Caco-2 (cell line): ENCODE measurements at places on chromosomes 5 and 9. TPM values are rescaled to one million over a fixed set of nuclear protein-coding genes. Genes with fewer than 3 reads are reported as not detected.

DNA sequence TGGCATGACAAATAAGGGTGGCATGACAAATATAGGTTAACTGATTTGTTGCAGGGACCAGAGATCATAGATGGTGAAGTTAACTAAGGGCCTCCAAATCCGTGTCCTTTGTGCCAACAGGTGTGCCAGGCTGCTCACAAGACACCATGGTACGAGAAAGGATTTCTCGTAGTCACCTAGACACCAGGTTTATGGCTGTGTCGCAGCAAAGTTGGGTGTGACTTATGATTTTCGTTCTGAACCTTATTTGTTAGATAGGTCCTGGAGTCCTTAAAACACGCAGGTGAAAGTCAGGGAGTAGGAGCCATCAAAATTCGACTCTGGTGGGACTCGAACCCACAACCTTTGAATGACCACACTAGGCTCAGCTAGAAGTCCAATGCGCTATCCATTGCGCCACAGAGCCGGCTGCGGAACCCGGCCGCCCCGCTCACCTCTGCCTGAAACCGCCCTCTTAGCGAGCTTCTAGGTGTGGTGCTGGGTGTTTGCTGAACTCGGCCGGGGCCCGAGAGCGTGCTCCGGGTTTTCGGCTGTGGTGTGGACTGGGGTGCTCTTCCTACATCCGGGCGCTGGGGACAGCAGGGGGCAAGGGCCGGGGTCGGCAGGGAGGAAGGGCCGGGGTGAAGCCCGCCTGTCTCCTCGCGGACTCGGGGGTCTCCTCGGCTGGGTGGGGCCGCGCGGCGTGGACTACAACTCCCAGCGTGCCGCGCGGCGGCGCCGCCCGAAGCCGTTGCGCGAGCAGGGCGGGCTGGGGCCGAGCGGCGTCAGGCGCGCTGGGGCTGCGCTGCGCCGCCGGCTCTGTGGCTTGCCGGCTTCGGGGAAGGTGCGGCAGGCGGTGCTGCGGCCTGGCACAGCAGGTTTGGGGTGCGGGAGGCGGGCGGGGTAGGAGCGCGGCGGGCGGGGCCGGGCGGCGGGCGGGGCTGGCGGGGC, at the start of gene SLC27A4:
Gene SLC27A4 (plus strand): TSS at position 767 of the 930 bp plus-strand sequence. CDS start 2,606 bp downstream, outside the sequence.
- H3K4me3 ChIP-seq: peak within 1 kb of the TSS; percentile 91
- H3K27ac ChIP-seq: peak within 1 kb of the TSS; percentile 94
- no peaks in the 10 kb centered on the region for H3K36me3 ChIP-seq
- H3K4me1 ChIP-seq: no peaks in the 10 kb centered on the region
- DNase-seq: peak; percentile 92

DNA sequence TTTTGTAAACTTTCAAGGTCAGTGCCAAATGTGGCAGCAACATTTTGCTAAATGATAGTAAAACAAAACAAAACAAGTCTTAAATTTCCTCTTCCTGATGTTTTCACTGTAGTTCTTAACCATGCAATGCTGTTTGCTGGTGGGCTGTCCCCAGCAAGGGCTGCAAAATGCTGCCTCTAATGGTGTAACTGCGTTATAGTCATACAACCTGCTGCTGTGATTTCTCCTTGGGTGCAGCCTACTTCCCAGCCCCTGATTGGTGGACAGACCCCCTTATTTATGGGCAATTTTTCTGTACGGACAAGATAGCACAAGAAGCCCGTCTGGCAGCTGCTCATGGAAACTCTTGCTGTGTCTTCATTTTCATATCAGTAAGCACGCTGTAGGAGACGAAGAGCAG, 26.6 kb upstream of the PIP5K1B start:
- no peak overlapping the region for H3K4me3 ChIP-seq
- H3K27me3 ChIP-seq: no peaks in the 10 kb centered on the region
- no peaks in the 10 kb centered on the region for H3K36me3 ChIP-seq
- no peak for DNase-seq
- no peak overlapping the region for H3K27ac ChIP-seq
- no peaks in the 10 kb centered on the region for H3K4me1 ChIP-seq

- H3K36me3 ChIP-seq: no peaks in the 10 kb centered on the region
- DNase-seq: no peak
- no peak overlapping the region for H3K4me3 ChIP-seq
- H3K27ac ChIP-seq: no peak overlapping the region
These were observed 20.4 kb downstream of the PPP1R2B start for GRCh38 chr5:156870498-156870839.

DNA sequence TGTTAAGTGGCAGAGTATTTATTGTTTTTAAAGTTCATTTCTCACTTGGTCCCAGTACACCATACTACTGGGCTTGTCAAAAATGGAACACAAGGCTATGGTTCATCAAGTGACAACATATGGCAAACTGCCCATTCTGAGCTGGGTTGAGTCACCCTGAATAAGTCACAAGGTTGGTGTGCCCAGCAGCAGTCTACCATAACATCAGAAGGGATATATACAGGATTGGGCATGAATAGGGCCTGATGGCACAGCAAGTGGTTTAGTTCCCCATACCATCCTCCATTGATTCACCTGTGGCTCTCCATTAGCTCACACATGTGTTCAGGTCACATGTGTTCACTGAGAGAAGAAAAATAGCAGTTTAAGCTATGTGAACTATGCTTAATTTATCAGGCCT, 249.8 kb upstream of the PRDM9 start:
- H3K27me3 ChIP-seq: no peaks in the 10 kb centered on the region
- H3K27ac ChIP-seq: no peak overlapping the region
- no peak for DNase-seq
- no peaks in the 10 kb centered on the region for H3K4me1 ChIP-seq

- no peaks in the 10 kb centered on the region for H3K36me3 ChIP-seq
- no peak overlapping the region for H3K4me3 ChIP-seq
- no peak overlapping the region for H3K27ac ChIP-seq
- no peaks in the 10 kb centered on the region for H3K4me1 ChIP-seq
- no peak for DNase-seq
- no peaks in the 10 kb centered on the region for H3K27me3 ChIP-seq
These were observed 28.4 kb downstream of the SPZ1 start for GRCh38 chr5:80348171-80348570.

- H3K36me3 ChIP-seq: no peaks in the 10 kb centered on the region
- H3K4me3 ChIP-seq: no peak overlapping the region
- no peaks in the 10 kb centered on the region for H3K27me3 ChIP-seq
- H3K27ac ChIP-seq: peak overlapping the region; percentile 82
These were observed 34.1 kb upstream of the PLIN2 start for GRCh38 chr9:19161257-19162025.

GRCh38 chr5:40284863-40285262, 394.9 kb upstream of the PTGER4 start:
- H3K4me1 ChIP-seq: no peaks in the 10 kb centered on the region
- H3K27ac ChIP-seq: no peak overlapping the region
- no peaks in the 10 kb centered on the region for H3K27me3 ChIP-seq
- H3K36me3 ChIP-seq: no peaks in the 10 kb centered on the region
- no peak for DNase-seq

GRCh38 chr9:281741-282645, 67.3 kb downstream of the DOCK8 start:
- no peaks in the 10 kb centered on the region for H3K36me3 ChIP-seq
- no peak for DNase-seq
- no peak overlapping the region for H3K4me3 ChIP-seq
- H3K27ac ChIP-seq: no peak overlapping the region
- H3K27me3 ChIP-seq: no peaks in the 10 kb centered on the region

The MSANTD3 gene
- 25.9 and 27.7 TPM in 2 replicates for total RNA-seq

The ST8SIA4 gene
- 0.61 and 0.72 TPM in 2 replicates for total RNA-seq

The SPATA9 gene
- 0.34 TPM in 1 of 2 replicates, not detected in the other for total RNA-seq

The SYK gene
- total RNA-seq: 4.6 and 5.3 TPM in 2 replicates
